ENCODE measurements at places on chromosomes 3 and 15.

DNA sequence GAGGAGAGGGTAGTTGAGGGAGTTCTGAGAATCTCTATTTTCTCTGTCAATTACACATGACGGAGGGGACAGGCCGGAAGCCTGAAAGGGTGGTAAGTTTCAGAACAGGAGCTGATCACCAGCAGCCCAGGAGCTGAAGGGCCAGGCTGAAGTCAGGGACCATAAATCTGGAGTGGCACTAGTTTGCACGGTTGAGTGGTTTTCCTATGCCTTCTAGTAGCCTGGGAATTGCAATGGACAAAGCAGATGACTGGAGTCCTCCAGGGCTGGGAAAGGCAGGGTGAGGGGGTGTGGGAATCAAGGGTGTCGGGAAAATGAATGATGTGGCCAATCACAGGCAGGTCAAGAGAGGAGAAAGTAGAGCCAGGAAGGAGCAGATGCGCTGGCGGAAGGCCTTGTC is 72.5 kb downstream of the MAGEF1 start:
- no peak for DNase-seq

GRCh38 chr3:60809857-60810610 is 441.2 kb downstream of the FHIT start:
- no peak for DNase-seq

- no peak for DNase-seq
Observed at GRCh38 chr3:13539671-13540070, 9.3 kb upstream of the FBLN2 start.

DNA sequence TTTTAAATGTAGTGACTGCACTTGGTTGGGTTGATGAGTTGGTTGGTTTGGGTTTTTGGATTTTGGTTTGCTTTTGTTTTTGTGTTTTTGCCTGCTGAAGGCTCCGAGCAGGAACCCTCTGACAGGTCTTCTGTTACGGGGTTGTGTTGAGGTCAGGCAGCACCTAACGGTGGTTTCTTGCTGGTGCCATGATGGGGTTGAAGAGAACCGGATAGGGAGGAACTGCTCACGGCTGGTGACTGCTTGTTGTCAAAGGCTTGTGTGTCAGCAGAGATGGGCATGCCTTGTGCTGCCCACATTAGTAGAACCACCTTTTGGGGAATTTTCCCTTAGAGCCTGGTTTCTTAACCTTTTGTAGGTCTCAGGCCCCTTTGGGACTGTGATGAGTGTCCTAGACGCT is 42.0 kb downstream of the SLC6A6 start:
- no peak for DNase-seq

- no peak for DNase-seq
Observed at GRCh38 chr3:111748132-111748531, 110.9 kb upstream of the PHLDB2 start.

- no peak for DNase-seq
Observed at GRCh38 chr15:71649894-71650293, 160.5 kb upstream of the NR2E3 start.

DNA sequence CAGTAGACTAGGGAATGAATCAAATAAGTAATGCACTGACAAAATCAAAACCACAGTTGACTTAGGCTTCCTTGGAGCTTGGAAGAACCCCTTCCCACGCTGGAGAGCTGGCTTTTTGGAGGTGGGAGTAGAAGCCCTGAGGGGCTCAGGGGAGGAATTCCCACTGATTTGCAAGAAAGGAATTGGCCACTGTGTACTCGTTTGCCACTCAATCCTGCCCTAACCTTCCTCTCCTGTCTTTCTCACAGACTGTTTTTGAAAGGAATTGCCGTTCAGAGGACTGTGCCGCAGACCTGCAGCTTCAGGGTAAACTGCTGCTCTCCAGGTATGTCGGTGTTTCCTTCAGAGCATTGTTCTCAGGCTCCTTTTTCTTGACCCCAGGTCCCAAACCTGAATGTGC is 208.2 kb upstream of the CTDSPL start:
- no peak for DNase-seq

DNA sequence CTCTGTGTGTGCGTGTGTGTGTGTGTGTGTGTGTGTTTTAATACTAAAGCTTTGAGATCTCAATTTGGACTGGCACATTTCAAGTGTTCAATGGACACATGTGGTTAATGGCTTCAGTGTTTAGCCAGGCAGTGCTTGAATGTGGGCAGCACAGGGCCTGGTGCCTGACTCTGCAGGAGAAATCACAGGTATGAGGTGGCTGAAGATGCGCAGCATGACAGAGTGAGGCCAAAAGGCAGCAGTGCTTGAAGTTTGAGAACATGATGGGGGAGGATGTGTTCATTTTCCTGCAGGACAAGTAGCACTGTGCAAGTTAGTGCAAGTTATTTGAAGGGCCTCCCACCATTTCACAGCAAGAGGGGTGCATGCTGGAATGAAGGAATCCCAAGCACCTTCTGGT is 620.5 kb upstream of the TBL1XR1 start:
- DNase-seq, result no peak

DNA sequence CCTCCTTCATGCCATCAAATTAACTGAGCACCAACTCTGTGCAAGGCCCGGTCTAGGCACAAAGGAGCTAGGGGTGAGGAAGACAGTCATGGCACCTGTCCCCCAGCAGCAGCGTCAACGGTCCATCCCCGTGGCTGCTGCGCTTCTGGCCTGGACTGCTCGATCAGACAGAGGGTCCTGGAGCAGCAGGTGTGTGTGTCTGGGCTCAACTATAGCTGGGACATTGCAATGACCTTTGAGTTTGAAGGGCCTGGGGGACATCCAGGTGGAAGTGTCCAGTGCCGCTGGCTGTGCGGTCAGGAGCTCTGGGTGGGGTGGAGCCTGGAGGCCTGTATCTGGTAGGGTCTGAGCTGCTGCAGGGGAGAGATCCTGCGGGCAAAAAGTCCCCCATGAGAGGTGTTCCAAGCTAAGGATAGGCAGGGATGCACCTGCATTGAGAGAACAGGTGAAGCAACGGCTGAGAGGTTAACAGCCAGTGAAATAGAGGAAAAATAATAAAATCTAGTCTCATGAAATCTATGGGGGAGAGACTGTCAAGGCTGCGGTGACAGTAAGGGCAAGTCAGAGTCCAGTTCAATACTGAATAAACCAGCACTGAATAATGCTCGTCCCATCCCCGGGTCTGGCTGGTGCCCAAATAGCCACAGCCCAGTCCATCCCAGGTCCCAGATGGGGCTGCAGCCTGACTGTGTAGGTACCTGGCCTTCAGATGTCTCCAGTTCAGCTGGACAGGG is 25.4 kb upstream of the SLC41A3 start:
- DNase-seq, result no peak

- no peak for DNase-seq
Observed at GRCh38 chr15:74306781-74307217, 60.6 kb downstream of the CYP11A1 start.

DNA sequence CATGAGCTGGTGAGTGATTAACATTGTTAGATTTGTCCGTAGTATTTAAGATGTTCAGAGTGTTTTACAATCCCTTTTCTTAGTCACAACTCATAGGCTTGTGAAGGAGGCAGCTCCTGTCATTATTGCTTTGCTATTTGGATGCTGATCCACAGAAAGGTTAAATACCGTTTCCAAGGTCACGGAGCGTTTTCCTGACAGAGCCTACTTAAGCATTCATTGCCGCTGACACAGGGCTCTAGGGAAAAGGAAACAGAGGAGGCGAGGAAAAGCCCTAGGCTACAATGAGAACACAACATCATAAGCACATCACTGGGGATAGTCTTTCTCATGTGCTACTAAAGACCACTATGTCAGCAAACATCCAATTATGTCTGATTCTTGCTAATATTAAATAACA is 38.5 kb upstream of the CPB1 start:
- DNase-seq, result peak; percentile 55

DNA sequence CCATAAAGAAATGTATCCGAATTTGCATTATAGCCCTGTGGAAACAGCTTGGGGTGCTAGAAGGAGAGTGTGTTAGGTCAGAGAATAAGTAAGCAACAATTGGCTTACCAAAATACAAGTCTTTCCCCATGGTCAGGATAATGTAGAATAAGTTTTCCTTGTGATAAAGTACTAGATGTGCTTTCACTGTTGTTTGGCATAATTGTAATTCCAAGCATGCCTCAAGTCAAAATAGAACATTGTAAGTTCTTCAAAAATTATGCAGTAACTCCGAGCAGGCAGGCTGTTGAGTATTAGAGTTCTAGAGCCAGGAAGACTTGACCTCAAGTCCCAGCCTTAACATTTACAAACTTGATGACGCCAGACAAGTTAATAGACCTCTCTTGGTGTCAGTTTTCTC is 242.0 kb downstream of the TUSC7 start:
- DNase-seq, result no peak

DNA sequence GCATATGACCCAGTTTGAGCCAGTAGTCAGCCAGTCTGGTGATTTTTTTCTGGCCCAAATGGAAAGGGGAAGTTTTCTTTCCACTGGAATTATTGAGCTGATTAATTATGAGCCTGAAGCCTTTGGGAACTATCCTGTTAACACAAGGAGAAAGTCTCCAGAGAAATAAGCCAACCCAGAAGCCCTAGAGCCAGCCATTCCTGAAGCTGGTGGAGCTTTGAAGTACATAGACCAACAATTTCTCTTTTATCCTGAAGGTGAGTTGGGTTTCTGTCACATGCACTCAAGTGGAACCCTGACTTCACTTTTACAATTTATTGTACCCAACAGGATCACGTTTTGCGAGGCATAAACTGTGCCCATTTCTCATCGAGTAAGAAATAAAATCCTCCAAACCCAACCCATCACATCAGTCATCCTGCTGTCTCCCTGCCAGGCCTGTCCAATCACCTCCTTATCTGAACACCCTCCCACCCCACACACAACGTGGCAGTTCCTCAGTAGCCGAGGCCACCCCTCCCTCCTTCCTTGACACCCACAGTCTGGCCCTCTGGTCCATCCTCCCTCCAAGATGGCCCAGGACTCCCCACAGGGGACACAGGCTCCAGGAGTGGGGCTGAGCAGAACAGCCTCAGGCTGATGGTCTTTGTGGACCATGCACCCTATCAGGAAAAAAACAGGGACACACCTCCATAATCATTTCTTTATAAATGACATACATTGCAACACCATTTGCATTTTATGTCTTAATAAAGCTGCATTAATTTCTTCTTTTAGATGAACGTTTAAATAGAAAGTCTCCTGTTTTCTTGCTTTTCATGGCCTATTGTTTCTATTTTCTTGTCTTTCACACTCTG is 55.7 kb upstream of the GATA2 start:
- no peak for DNase-seq

- DNase-seq, result no peak
Observed at GRCh38 chr15:76546805-76547204, 210.2 kb downstream of the ISL2 start.

DNA sequence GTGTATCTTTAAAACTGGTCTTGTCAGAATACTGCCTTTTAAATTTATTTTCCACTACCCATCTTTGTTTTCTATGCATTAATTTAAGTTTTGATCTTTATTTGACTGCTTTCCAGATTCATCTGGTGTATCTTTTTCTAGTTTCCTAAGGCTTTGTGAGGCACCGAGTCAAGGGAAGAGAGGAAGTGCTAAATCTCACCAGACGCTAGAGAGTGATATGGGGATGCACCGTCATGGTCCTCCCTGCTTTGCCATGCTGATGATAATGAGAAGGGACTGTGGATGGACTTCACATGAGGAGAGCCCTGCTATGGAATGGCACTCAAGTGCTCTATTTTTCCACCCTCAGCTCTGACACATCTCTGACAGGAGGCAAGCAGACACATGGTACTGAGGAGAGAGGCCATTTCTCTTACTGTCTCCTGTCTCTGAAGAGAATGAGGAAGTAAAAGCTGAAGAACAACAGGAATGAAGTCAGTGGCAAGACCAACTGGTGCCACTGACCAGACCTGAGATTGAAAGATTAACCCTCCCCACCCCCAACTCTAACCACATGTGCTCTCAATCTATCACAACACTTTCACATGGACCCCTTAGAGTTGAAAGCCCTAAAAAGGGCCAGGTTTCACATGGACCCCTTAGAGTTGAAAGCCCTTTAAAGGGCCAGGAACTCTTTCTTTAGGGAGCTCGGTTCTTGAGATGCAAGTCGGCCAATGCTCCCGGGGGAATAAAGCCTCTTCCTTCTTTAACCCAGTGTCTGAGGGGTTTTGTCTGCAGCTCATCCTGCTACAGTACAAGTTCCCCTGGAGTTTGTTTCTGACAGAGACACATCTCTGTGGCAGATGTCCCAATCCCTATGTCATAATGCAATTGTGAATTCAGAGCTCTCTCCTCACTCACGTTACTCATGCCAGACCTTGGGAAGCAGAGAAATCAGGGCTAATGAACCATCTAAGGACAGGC is at the start of gene IQCF2:
Gene IQCF2 (plus strand): TSS at position 913 of the 963 bp plus-strand sequence. CDS start 52 bp downstream, outside the sequence.
- no peak for DNase-seq

- no peak for DNase-seq
Observed at GRCh38 chr3:17023006-17023664, 138.4 kb downstream of the PLCL2 start.

GRCh38 chr15:70555713-70556112 is 207.6 kb downstream of the UACA start:
- DNase-seq, result no peak

GRCh38 chr3:5084224-5084623 is 37.9 kb upstream of the ARL8B start:
- DNase-seq, result no peak

DNA sequence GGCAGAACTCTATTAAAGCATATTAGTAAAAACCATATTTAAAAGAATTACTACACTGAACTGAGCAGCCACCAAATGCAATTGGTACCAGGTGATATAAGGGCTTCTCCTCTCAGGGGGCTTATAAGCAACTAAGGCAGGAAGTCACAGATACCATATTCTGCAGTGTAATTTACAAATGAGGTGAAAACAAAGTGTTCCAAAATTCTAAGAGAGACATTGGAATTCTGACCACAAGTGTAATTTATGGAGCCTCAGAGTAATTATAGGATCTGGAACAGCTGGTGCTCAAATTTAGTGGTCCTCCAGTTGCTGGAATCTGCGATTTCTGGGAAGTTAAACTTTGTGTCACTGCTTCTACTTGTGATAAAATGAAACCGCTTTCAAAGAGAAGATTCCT is 3.1 kb upstream of the NR1I2 start:
- DNase-seq, result no peak

DNA sequence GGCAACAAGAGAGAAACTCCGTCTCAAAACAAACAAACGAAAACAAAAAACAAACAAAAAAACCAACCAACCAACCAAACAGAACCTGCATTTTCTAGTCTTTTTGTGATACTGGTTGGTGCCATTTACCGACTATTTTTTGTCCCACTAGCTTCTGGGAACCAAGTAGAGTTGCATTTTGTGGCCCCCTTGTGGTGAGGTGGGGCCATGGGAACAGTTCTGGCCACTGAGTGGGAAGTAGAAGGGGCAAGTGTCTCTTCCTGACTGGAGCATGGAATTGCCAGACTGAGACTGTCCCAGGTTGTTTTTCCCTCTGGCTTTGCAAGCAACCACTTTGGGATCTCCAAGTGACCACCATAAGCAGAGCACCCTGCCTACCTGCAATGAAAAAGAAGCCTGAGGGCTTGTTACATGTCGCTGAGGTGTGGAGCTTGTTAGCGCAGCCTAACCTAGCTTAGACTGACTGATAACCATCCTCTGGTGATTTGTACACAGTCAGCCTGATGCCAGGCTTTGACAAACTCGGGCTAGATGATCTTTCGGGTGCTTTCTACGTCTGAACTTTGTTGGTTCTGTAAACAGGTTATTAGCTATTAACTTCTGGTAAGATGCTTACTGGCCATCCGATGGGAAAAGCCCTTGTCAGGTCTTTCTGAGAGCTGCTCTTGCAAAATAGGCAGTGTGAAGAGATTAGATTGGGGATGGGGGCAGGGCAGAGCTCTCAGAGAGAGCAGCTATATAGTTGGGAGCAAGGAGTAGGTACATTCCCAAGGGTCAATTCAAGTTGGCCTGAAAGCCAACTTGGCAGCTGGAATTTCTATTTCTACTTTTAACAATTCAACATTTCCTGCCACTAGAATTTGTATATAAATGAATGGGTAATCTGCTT is 172.2 kb downstream of the SSR3 start:
- DNase-seq, result no peak

Data from NT2/D1 (cell line).